GM19239 (cell line): ENCODE measurements at places on chromosomes 7 and 10.

- no peak for DNase-seq
Measured at GRCh38 chr7:110534241-110534931, 556.5 kb upstream of the LRRN3 start.

DNA sequence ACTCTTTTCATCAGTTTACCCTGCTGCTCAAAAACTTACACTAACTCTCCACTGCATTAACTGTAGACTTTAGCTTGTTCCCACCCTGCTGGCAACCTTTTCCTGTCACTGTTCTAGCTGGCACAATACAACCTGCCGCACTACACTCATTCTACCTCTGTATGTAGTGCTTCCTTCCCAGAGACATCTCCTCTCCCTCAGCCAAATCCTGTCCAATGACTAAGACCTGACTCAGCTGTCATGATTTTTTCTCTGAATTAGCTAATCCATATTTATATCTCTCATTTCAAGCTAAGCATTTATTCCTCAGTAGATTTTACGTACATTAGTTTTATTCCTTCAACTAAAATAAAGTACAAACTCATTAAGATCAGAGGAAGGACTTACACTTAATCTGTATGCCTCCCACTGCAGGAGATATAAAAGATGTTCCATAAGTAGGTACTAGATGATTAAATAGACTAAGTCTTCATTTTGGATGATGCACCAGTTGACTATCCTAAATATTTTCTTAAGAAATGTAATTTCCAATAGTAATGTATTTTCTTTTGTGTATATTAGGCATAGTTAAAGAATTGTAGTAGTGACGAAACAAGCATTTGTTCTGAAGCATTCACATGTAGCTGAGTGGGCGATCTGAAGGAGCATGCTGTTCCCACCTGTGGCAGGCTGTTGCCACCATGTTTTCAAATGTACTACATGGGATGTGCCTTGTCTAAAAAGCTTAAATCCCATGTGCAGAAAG is 189.1 kb downstream of the SKAP2 start:
- no peak for DNase-seq

DNA sequence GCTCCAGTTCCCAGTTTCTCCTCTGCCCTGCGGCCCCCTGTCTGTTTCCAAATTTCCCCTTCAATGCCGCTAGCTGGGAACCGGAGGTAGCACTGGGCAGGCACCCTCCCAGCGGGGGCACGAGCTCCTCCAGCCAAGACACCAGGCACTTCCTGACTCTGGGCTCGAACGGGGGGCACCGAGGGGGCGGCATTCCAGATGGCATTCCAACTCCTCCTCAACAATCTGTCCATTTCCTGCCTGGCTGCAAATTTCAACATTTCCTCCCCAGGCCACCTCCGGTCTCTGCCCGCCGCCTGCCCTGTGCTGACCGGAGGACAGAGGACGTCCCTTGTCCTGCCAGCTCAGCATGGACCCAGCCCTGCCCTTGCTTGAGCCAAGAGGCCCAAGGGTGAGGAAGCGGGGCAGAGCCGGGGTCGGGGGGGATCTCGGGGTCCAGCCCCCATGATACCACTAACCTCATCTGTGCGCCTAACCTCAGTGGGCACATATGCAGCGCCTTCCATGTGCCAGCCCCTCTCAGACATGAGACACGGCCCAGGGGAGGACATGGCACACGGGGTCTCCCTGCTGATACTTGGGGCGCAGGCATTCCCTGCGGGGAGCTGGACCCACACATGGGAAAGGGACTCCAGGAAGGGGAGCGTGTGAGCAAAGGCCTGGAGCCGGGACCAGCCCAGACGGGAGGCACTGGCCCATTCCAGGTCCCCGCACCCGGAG is 58.0 kb downstream of the PDGFA start:
- no peak for DNase-seq

GRCh38 chr10:131732631-131733127 is 168.1 kb upstream of the PPP2R2D start:
- DNase-seq: no peak

GRCh38 chr10:6256439-6256838 is 53.7 kb downstream of the PFKFB3 start:
- DNase-seq: no peak

- DNase-seq: no peak
Measured at GRCh38 chr10:70579234-70580002, 23.1 kb downstream of the PRF1 start.

DNA sequence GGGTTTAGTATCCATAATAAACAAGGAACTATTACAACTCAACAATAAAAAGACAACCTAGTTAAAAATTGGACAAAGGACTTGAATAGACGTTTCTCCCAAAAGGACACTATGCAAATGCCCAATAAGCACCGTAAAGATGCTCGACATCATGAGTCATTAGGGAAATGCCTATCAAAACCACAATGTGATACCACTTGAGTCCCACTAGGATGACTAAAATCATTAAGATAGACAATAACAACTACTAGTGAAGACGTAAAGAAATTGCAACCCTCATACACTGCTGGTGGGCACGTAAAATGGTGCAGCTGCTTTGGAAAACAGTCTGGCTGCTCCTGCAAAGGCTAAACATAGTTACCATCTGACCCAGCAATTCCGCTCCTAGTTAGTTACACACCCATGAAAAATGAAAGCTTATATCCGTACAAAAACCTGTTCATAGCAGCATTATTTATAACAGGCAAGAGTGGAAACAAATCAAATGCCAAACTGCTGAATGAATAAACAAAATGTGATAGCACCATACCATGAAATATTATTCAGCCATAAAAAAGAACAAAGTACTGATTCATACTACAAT is 17.3 kb downstream of the CCDC3 start:
- DNase-seq: no peak

DNA sequence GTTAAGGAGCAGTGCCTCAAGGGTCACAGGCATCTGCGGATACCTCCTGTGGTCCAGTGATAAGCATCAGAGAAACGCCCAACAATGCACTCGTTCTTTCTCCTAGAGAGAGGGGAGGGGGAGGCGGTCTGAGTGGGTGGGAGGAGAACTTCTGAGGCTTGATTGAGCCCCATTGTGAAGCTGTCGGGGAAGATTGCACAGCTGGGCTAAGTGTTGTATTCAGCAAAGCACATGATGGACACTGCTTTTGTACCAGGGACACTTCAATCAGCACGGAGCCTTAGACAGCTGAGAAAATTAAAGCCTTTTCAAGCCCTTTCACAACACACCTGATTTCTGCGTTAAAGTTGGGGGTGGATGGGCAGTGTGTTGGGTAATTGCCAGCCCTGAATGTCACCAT is 230.3 kb upstream of the GHITM start:
- DNase-seq: no peak

GRCh38 chr7:66602159-66602558 is 26.5 kb upstream of the KCTD7 start:
- no peak for DNase-seq

DNA sequence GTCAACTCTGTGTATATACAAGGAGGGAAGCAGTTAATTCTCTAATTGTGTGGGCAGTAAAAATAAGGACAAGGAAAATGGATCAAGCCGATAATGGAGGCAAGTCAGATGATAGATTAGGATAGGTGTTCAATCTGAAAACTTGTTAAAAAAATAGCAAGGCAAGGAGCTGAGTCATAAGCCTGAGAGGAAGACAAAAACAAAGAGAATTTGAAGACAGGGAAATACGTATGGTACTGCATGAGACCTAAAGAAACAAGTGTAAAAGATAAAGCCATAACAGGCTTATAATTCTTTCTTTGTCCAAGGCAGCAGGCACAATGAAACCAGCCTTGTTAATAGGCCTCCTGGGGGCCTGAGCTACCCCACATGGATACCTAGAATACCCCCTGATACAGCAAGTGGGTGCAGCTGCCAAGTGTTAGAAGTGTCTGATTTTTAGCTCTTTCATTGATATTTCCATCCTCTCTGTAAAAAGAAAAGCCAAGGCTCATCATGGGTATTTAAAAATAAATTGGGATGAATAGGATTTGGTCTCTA is 1570.6 kb upstream of the LRRTM3 start:
- no peak for DNase-seq

- DNase-seq: no peak
Measured at GRCh38 chr10:122140461-122140902, 130.6 kb upstream of the BTBD16 start.

DNA sequence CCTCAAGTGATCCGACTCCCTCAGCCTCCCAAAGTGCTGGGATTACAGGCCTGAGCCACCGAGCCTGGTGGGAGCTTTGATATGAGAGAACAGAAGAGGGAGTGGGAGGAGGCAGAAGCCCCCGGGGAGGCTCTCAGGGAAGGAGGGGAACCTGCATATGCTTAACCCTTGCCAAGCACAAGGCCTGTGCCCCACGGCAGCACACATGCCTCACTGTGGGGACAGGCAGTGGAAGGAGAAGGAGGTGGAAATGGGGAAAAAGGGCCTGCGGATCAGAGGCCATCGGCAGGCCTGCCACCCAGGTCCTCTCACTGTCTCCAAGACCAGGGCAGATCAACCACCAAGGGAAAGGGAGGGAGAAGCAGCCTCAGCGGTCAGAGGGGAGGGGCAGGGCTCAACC is 7.2 kb upstream of the GRID1 start:
- DNase-seq: no peak

- no peak for DNase-seq
Measured at GRCh38 chr7:70573071-70573661, 558.8 kb upstream of the GALNT17 start.

- no peak for DNase-seq
Measured at GRCh38 chr10:97939446-97939990, 89.9 kb downstream of the GOLGA7B start.

DNA sequence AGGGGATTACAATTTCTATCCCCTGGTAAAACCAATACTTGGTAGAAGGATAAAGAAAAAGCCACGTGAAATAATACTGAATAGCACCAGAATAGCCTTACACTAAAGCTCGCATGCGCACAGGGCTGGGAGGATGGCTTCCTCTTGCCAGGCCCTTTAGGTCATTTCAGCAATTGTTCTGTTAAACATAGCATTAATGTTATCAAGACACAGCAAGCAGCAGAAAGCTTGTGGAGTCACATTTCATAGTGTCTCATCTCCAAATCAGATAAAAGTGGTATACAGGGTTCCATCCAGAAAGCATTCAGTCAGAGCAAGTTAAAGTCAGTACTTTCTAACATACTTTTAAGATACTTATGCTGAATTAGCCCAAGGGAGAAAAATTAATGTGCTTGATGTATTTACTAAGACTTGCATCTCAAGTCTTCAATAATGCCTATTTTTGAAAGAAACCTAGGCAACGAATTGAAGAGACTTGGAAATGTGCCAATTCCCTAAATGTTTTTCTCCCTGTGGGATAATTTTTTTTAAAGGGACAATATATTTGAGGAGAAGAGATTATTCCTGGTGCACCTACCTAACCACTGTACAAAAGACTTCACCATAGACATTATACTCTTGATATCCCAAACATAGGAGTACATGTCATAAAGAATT is 14.3 kb upstream of the NPM3 start:
- DNase-seq: no peak

DNA sequence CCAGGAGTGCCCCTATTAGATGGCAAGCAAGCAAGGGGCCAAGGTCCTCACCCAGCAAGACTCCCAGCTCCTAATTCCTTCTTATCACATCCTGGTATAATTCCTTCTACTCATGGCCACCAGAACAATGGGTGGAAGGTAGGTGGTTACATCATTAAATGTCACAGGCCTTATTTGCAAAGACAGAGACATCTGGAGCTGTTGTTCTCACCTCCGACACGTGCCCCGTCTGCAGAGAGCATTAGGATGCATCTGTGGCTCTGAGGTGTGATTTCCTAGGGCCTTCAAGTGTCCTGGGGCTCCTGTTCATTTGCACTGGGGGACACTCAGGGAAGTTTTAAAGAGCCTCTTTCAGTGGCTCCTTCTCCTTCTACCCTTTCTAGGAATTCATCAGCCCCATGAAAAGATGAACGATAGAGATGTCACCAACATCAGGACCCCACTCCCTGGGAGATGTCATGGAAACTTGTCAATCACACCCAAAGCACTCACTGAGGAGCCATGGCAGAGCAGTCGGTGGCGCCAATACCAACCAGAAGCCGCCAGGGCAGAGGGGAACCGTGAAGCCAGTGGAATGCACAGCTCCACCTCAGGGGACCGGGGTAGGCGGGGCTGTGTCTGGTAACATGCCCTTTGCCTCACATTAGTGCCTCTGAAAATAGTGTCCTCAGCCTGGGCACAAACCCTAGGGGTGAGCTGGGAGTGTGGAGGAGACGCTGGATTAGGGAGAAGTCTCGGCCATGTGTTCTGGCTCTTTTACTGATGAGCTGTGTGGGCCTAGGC is 2.9 kb upstream of the ATP6V0E2 start:
- DNase-seq: no peak

GRCh38 chr7:142485617-142486226 is 227.9 kb upstream of the PRSS58 start:
- no peak for DNase-seq

DNA sequence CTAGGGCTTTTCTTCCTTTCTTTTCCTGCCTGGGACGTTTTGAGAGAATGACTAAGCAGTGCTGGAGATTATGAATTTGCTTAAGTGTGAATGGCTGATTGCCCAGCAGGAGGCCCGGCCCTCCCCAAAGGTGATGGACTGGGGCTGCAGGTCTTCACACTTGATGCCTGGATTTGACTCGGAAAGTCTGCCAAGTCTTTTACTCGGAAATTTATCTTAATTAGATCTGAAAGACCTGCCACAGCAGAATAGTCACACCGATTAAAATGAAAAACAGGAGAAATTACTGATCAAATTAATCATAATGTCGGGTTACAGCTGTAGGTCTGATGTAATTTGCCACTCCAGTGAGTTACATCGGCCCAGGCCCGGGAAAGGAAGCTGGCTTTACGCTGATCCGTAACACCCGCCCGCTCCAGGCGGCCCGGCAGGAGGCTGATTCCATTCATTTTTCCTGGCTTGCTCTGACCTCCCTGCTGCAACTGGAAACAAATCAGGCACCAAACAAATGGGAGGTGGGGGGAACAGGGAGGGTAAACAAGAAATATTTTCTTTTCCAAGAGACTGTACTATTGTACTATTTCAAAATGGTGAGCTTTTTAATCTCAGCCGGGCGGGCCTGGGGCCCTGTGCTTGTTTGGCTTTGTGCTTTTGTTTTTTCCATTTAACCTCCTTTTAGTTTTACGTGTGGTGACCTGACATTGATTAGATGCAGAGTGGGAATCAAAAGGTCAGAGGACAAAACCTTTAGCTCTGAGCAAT is 212.4 kb upstream of the YAE1 start:
- DNase-seq: no peak

DNA sequence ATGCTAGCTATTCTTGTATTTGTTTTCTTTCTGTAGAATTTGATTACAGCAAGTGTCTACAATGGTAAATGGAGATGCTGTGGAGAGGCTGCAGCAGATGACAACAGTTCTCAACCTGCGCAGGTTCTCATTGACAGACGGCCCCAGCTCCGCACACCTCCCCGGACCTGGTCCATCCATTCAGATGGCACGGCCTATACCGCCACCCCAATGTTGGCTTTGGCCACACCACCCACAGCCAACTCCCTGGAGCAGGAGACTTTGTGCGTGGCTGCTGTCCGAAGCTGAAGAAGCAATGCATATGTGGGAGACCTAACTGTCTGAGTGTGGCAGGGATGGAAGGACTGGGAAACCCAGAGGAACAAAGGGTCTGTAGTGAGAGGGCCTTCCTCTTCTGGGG is 116.4 kb upstream of the TCERG1L start:
- no peak for DNase-seq
